ENCODE measurements at places on chromosomes 12 and 14. TPM values are rescaled to one million over a fixed set of nuclear protein-coding genes. Genes with fewer than 3 reads are reported as not detected.
A peak's percentile ranks its signal among the peaks of the same experiment; 100 is the strongest.

TBX3 gene
- polyA plus RNA-seq, result 53.5 TPM

GRCh38 chr14:37056473-37056872 lies 115.9 kb downstream of the SLC25A21 start:
- no peak for DNase-seq

DNA sequence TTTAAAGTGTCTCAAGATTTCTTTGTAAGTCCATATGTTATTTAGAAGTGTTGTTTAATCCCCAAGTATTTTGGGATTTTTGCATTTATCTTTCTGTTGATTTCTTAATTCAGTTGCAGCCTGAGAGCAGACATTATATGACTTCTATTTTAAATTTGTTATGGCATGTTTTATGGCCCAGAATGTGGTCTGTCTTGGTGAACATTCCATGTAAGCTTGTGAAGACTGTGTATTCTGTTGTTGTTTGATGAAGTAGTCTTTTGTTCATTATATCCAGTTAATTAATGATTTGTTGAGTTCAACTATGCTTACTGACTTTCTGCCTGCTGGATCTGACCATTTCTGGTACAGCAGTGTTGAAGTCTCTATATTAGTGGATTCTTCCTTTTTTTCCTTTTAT lies 34.0 kb downstream of the LEMD3 start:
- DNase-seq, result no peak

DNA sequence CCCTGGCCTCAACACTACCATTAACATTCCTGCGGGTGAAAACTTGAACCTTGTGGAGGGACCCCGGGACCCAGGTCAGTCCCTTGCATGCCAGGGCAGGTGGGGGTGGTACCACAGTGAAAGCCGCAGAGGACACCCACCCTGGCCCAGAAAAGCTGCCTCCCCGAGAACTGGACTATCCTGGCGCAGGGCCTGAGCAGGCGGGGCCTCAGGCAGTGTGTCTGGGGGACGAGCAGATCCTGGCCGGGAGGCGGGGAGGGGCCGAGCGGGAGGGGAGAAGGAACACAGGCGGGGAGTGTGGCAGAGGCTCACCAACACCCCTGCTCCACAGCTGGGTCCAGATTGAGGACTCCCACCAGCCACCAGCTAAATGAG lies 10.0 kb downstream of the AHNAK2 start:
- peak; percentile 56 for DNase-seq

DNA sequence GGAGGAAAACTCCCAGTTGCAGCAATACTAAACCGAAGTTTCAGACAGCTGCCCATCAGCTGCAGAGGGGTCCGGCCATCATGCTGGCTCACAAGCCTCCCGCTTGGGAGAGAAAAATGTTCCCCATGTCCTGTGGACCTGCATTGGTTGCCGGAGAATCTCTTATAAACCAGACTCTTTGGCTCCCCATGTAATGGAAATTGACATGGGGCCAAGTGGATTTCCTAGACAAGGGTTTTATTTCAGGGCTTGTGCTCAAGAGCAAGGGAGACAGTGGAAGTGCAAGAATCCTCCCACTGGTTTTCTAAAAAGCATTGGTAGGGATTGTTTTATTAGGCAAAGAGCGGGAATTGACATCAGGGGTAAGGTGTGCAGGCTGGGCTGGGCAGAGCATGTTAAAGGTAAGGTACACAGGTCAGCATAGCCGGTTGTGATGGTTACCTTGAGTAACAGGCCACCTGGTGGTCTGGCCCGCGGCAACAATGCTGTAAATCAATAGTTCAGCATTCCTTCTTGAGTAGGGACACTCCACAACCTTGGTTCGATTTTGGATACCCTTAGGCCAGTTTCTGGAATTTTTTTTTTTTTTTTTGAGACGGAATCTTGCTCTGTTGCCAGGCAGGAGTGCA lies 135.4 kb downstream of the UNC79 start:
- no peak for DNase-seq

DNA sequence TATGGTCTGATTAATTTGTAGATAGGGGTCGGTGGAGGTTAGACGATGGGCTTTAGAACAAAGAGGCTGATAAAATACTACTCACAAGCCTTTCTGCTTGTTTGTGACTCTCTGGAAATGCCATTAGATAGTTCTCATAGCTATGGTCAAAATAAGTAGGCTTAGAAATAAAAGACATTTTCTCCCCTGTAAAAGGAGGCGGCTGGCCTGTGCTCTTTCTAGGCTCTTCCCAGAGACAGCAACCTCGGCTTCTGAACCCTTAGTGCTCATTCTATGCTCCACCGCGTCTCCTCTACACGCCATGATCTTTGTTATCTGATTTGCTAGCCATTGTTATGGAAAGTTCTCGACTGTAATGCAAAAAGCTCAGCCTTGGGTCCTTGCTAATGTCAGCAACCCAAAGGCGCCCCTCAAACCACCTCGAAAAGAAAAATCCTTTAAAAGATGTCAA lies 64.5 kb downstream of the CRADD start:
- peak; percentile 42 for DNase-seq

DNA sequence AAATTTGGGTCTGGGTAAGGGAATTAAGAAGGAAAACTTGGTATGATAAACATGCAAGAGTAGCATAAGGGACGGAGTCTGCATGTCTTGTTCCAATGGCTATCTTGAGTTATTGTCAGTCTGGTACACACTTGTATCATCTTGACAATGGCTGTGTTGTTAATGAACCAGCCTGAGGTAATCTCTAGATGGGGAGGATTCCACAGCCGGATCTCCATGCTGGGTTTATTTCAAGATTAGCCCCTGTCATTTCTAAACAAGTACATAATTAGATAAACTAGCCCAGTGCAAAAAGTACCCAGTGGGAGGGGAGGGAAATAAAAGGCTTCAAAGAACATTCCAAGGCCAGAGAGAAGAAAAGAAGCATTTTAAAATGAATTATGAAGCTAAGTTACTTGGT lies 16.5 kb upstream of the CMAS start:
- no peak for DNase-seq

Data from small intestine (tissue), 16 donors.